Stimulated activated CD8-positive, alpha-beta memory T cell treated with anti-CD3 and anti-CD28 coated beads, Interleukin-4, amount 100 ng/mL, for 4 hours (primary cell): ENCODE measurements at places on chromosomes 11 and 22.
A peak's percentile ranks its signal among the peaks of the same experiment; 100 is the strongest.

DNA sequence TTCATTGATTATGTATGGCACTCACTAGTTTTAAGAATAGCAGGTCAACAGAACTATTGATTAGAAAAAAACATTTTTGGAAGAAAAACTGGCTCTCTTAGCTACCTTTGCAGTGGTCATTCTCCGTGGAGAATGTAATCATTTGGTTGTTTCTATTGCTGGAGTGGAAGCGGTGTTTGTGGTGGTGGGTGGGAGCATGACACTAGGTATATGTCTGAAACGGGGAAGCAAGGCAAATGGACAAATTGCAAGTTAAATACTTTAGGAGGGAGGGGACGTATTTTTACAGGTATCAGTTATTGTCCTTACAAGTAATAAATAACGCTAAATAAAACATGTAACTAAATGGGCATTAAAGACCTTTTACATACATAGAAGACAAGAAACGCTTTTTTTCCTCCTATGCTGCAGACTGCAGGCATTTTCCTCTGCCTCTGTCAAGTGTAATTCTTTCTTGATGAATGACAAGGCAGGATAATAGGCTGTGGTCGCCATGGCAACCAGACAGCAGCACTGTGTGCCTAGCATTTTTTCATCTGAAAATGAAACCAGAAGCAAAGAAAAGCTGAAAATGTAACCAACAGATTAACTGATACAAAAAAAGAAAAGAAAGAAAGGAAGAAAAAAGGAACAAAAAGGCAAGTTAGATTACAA is 46.2 kb downstream of the BLID start:
- DNase-seq = no peak

GRCh38 chr22:39738746-39739145 is 154.8 kb downstream of the ENTHD1 start:
- no peak for DNase-seq

DNA sequence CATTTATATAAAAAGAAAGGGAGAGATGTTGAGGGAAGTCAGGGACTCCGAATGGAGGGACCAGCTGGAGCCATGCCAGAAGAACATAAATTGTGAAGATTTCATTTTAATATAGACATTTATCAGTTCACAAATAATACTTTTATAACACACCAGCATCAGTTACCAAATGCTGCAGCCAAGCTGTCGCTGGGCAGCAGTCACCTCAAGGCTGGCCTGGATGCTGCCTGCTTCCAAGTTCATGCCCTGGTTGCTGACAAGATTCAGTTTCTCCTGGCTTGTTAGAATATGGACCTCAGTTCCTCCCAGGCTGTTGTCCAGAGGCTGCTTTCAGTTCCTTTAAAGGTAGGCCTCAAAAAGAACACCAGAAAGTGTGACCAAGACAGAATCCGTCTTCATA is 30.8 kb upstream of the ALDH3B2 start:
- DNase-seq = no peak

DNA sequence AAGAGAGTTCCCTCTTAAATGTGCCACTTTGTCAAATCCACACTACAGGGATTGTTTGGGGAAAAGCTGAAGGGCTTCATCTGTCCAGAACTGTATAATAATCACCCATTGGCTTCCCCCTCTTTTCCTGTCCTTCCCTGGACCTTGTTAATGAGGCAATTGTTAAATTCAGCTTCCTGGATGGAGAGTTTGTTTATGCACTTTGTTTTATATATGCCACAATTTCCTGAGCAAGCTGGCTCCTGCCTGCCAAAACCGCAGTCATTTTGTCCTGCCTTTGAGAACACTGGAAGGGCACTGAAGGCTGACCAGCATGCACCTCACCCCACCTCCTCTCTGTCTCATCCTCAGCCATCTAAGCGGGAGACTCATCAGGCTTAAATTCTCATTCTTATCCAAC is 86.2 kb downstream of the MSANTD4 start:
- no peak for DNase-seq

DNA sequence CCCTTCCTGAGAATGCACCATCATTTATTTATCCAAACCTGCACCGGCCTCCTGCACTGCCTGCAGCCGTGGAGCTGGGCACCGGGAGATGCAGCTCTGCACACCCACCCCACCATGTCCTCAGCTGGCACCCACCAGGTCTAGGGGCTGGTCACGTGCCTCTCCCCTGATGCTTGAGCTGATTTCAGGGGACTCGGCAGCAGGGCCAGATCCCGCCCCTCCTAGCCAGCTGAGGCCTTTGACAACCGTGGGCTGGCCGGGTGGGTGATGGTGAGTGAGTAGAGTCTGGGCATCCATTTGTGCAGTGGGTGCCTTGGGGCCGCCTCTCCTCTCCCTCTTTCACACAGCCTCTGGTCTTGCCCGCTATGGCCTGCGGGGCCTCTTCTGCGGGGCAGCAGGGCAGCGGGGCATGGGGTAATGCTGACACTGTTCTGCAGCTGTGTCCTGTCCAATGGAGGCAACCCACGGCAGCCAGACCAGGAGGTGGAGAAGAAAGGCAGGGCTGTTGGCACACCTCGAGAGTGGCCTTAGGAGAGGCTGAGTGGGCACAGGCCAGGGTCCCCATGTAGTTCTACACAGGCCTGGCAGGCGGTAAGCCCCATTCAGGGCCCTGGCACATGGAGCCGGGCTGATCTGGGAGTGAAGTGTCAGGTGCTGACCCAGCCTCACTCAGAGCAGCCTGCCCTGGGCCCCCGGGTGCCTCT is 38.5 kb upstream of the PRODH start:
- no peak for DNase-seq

GRCh38 chr11:118975771-118976709 is 4.5 kb downstream of the FOXR1 start:
- no peak for DNase-seq

- DNase-seq = no peak
These were observed 37.2 kb downstream of the CKAP5 start for GRCh38 chr11:46808799-46809431.

DNA sequence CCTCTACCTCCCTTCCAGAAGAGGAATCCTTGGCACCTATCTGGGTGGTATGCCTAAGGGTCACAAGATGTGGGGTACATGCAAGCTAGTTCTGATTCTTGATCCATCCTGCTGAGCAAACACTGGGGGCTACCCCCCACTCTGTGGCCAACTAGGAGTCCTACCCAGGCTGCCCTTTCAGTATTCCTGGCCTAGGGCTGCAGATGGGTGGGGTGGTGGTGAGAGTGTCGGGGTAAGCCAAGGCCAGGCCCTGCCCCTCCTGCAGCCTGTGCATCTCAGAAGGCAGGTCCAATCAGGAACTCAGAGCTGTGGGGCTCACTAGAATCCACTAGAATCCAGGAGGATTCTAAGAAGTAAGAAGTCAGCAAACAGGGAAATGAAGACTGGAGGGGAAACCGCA is 10.9 kb downstream of the SSH3 start:
- no peak for DNase-seq

GRCh38 chr11:19953909-19954308 is 206.4 kb downstream of the DBX1 start:
- no peak for DNase-seq

- no peak for DNase-seq
These were observed 27.2 kb upstream of the MS4A8 start for GRCh38 chr11:60672255-60672654.

GRCh38 chr11:96026310-96026709 is 102.4 kb upstream of the MTMR2 start:
- DNase-seq = no peak

GRCh38 chr11:126545057-126545555 is 189.6 kb downstream of the ST3GAL4 start:
- no peak for DNase-seq

- no peak for DNase-seq
These were observed 1158.0 kb downstream of the TBC1D22A start for GRCh38 chr22:47920380-47920959.

GRCh38 chr11:99881610-99882009 is 805.5 kb upstream of the ARHGAP42 start:
- DNase-seq = no peak

DNA sequence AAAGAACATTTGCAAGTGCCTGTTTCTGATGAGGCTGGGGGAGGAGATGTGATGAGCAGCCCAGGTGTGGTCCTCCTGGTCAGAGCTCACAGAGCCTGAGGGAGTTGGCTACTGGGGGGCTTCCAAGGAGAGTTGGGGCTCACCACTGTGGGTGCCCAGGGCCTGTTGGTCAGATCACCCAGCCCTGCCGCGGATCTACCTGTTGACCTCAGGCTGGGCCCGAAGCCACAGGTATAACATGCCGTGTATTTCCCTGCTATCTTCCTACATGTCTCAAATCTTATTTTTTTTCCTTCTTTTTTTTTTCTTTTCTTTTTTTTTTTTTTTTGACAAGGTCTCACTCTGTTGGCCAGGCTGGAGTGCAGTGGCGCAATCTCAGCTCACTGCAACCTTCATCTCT is 199.7 kb upstream of the TBCEL start:
- no peak for DNase-seq

DNA sequence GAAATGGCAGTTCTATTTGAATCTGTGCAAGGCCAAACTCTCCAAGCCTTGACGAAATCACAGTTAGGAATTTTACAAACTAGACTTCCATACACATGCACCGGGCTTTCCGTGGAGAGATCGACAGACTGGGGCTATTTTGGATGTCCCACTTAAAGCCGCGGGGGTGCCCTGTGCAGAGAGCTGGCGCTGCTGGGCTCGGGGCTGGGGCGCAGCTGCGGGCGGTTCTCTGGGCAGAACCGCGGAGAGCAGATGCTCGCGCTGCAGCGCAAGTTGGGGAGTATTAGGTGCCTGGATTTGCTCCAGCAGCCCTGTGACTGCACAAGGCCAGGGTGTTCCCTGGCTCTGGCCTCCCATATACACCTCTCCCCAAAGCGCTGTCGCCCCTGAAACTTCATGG is 67.2 kb downstream of the SPATA19 start:
- DNase-seq = no peak

DNA sequence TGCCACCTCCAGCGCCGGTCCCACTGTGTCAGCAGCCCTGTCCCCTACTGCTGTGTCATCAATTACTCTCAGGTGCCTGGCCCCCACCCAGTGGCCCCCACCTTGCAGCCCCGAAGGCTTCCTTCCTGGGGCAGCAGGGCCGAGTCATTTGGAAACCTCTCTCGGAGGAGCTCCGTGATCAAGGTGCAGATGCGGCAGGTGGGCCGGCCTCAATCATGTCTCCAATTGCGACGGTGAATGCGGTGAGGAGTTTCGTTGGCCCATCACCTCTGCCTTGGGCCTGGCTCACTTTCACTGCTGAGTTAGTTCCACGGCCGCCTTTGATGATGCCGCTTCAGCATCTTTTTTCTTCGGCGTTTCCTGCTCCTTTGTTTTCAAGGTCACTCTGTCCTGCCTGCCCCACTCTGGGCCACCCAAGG is 11.3 kb upstream of the CXCR5 start:
- DNase-seq = no peak

- DNase-seq = no peak
These were observed 8.5 kb downstream of the LGALS2 start for GRCh38 chr22:37571258-37571991.

- DNase-seq = no peak
These were observed 3.9 kb upstream of the ABCG4 start for GRCh38 chr11:119144825-119145486.

- no peak for DNase-seq
These were observed 53.4 kb downstream of the GRAMD1B start for GRCh38 chr11:123483466-123483865.

DNA sequence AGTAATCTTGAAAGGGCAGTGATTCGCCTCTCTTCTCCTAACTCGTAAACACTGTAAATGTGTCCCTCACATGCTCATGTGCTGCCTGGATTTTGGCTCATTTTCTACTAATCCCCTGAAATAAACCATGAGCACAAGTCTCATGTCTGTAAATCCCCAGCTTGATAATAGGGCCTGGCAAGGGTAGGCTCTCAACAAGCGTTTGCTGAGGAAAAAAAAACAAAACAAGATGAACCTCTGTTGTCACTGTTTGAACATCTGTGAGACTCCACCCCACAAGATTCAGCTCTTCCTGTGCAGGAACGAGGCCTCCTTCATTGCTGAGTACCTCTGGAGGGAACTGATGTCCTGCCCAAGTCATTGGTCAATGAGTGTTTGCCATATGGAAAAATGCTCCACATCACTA is 4.5 kb upstream of the CYB5R2 start:
- DNase-seq = no peak

GRCh38 chr11:65915821-65916251 is 3.0 kb downstream of the C11orf68 start:
- no peak for DNase-seq

DNA sequence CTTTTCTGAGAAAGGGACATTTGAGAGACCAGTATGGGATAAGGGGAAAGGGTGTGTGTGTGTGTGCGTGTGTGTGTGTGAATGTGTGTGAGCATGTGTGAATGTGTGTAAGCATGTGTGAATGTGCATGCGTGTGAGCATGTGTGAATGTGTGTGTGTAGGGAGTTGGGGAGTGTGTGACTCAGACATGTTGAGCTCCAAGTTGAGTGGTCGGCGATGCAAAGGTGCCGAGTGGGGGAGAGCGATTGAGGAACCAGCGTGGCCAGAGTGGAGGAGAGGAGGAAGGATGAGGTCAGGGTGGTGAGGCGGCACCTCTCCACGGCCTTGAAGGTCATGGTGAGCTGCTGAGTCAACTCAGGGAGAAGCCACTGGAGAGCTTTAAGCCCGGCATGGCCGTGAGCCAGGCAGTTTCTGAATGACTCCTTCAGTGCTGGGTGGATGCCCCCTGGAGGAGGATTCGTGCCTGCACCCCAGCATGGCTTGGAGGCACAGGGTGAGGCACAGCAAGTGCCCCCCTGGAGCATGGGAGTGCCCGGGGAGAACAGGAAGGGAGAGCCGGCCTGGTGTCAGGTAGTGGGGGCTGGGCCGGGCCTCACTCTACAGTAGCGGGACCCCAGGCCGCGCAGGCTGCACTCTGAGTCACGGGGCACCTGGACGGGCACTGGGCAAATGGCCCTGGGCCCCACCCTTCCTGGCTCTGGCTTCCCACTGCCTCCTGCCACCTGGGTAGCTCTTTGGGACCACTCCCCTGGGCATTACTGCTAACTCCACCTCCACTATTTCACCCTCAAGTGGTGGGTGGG is 8.2 kb upstream of the CCDC88B start:
- DNase-seq = peak; percentile 32

DNA sequence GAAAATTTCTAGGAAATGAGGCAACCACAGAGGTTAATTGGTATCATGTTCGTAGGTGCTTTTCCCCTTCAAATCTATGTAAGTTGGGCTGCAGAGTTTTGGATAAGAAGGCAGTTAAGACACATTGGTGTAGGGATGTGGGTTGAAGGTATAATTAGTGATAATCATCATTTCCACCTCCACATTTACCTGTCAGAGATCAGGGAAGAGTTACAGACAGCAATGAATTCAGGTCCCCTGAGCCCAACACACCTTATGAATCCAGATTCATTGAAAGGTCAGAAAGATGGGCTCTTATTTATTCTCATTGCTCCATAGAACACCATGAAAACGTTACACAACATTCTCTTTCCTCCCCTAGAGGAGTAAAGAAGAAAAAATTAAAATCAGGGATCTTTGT is 308.7 kb downstream of the C11orf87 start:
- no peak for DNase-seq

GRCh38 chr11:122976734-122977469 is 4.7 kb downstream of the BSX start:
- no peak for DNase-seq
